NCI-H526 treated with DMSO at 0.1 percent for 48 hours (cell line): ENCODE measurements at places on chromosomes 1 and 21.
A peak's percentile ranks its signal among the peaks of the same experiment; 100 is the strongest.

DNA sequence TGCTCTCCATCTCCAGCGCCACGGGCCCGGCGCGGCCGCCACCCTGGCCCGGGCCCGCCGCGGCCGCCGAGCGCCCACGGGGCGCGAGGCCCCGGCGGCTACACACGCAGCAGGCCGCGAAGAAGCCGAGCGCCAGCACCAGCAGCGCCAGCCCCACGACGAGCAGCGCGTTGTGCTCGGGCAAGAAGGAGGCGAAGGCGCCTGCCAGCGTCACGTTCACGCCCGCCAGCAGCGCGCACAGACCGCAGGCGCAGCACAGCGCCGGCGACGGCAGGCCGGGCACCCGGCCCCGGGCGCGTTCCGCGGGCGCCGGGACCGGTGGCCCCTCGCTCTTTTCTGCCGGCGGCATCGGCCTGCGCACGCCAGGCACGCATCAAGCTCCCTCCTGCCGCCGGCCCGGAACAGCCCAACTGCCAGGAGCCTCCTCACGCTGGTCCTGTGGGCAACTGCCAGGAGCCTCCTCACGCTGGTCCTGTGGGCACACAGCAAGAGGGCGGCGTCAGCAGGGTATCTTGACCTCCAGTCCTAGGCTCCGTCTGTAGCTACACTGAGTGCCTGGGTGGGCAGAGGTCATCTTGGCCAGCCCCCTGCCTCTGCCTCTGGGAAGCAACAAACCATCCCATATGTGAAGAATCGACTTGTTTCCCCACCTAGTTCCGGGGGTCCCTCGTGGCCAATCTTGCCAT is 18.1 kb downstream of the KNCN start:
- DNase-seq = no peak

GRCh38 chr1:6157528-6158174 is 22.5 kb downstream of the CHD5 start:
- DNase-seq = peak; percentile 83

DNA sequence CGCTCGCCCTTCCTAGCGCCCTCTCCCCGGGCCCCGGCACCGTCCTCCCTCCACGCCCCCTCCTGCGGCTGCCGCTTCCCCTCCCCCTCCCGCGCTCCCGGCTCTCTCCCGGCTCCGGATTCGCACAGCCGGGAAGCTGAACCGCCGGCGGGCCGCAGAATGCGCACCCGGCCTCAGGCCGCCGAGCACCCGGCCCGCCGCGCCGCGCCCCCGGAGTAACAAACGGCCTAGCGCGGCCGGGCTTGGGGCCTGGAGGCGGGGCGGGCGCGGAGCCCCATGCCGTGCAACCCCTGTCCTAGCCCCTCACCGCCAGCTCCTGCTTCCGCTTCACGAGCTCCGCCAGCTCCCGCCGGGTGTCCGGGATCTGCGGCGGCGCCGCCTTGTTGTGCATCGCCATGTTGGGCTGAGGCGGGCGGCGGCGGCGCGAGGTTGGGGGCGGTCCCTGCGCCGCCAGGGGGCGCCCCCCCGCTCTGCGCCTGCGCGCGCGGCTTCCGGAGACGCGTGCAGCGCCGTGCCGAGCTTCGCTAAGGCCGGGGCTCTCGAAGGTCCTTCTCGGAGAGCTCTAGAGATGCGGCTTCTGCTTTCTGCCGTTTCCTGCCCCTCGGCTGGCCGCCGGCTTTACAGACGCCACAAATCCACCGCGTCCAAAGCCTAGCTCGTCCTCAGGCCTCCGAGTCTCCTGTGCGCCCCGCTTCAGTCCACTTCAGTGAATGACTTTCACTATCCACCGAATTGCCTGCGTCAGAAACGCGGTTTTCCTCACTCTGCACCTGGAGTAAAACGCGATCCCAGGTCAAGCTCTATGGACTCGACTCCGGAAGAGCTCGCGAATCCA is at the start of gene MEAF6:
TSS of gene MEAF6 (minus strand) at position 417 of the 835 bp plus-strand sequence. CDS start at position 397, 20 bp downstream.
- DNase-seq = peak; percentile 94

DNA sequence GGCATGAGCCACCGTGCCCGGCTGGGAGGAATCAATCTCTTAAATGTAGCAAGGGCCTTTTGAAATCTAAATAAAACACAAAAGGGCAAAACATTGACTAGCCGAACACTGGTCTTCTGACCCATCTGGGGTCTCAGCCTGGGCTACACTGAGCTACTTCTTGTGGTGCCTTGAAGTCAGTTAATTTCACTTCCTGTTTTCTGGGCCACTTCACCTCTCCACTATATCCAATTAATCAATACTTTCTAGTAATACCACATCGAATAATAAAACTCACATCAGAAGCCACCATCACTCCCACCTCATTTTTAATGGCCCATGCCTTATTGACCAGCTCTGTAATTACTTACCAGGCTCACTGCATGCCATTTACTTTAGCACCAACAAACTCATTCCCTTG is 138.0 kb upstream of the SAMSN1 start:
- DNase-seq = no peak

GRCh38 chr1:206768472-206769303 is 1.9 kb upstream of the IL19 start:
- no peak for DNase-seq
